ENCODE measurements at places on chromosomes 3 and 15.

DNA sequence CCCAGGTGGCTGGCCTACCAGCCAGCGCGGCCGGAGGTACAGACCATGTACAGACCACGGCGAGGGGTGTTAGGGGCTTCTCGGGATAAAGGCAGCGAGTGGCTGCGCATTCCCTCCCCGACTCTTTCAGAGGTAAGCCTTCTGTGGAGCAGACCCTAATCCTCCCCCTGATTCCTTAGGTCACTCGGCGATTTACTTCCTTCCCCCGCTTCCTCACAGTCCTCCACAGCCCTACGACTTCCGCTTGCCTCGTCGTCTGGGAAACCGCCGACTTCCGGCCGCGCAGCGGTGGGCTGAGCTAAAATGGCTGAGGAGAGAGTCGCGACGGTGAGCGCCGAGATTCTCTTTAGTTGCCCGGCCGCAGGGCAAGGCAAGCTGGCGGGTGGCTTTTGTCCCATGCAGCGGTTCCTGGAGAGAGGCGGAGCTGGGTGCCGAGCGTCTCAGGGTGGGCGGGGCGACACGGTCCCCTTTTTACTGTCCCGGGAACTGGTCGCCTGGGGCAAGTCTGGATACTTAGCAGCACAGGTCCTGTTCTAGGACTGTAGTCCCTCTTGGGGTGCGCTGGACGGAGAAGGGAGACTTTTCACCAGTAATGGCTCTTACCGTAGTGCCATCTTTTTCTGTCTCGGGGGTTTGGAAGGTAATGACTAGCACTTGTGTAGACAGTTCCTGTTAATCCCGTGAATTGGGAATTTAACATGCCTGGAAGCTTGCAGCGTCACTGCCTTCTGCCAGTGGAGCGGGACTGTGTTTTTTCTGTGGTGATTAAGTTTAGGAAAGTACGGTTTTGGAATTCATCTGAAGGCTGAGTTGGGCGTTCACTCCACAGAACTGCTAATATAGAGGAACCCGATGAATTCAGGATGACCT lies at the start of the genes BBS4 and HIGD2B:
Gene BBS4 (plus strand): TSS at position 283 of the 870 bp plus-strand sequence. CDS start 21 bp downstream, at position 304.
Gene HIGD2B (minus strand): TSS at position 258 of the 870 bp plus-strand sequence. CDS start 9,808 bp downstream, outside the sequence.
- no peak for DNase-seq

DNA sequence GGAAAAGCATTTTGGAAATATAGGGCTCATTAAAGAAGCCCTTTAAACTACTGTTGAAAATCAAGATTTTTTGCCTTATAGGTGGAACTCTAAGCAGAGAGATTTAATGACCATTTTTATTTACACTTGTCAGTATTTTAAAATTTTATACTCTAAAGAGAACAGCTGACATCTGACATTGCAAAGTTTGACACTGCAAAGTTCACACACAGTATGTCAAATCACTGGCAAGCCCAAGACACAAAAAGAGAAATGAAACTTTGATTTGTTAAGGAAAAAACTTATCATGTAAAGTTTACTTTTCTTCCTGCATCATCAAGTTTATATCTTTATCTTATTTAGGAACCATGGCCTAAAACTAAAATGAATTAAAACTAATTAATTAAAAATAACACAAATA lies 40.2 kb downstream of the DPH6 start:
- DNase-seq = no peak

DNA sequence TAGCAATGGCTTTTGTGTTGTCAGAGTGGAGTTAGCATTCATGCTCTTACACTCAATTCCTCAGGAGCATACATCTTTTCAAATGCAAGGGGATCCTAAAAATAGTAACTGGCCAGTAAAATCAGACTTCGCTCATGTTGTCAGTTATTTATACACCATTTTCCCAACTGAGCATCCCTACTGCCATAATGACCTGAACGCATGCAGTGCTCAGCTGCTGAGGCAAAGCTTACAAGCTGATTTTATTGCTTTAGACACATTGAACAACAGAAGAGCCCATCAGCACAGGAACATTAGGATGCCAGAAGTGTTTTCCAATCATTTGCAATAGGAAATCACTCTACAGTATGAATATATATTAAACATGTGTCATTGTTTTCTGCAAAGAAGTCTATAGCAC lies 689.7 kb upstream of the BCHE start:
- no peak for DNase-seq

DNA sequence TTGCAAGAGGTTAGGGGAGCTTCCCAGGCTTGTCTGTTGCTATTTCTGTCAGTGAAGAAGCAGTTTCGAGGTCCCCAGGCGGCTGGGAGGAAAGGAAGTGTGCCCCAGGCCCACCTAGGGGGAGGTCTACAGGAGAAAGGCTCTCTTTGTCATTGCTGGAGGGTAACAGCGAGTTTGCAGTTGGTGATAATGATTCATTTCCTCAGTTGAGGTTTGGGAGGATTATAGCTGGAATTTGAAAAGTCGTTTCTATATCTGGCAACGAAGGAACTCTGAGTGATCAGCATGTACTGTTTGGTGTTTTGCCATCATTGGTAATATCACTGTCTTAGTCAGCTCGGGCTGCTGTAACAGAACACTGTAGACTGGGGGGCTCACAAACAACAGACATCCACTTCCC lies 65.5 kb upstream of the UBE3A start:
- no peak for DNase-seq

DNA sequence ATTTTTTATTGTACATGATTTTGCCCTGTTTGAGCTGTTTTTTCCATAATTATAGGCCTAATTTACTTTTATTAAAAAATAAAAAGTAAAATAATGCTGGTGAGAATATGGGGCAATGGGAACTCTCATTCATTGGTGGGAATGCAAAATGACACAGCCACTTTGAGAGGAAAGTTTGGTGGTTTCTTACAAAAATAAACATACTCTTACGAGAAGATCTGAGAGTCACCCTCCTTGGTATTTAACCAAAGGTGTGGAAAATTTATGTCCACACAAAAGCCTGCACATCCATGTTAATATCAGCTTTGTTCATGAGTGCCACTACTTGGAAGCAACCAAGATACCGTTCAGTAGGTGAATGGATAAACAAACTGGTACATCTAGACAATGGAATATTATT lies 9.8 kb downstream of the MUC13 start:
- DNase-seq = no peak
